ENCODE measurements at places on chromosomes 3 and 15. TPM values are rescaled to one million over a fixed set of nuclear protein-coding genes. Genes with fewer than 3 reads are reported as not detected.

DNA sequence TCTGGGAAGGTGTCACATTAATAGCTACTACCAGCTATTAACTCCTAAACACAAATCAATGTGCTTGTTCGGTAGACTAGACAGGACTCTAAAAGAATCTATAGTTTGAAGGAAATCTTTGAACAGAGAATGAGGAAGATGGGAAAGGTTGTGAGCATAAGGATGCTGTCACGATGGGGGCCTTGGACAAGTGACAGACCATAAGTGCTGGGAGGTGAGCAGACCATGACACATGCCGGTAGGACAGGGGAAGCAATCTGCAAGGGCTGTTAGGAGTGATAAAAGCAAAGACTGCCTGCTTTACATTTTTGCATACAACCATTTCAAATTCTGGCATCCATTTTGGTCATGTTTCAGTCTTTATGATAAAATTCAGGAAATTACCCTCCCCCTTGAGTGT lies 645.8 kb downstream of the ROBO2 start:
- H3K4me1 ChIP-seq, result peaks cover 4% of the 10 kb centered on the region
- DNase-seq, result no peak
- no peaks in the 10 kb centered on the region for H3K27me3 ChIP-seq
- no peak overlapping the region for H3K4me3 ChIP-seq
- peaks cover 5% of the 10 kb centered on the region for H3K36me3 ChIP-seq
- H3K27ac ChIP-seq, result no peak overlapping the region

DNA sequence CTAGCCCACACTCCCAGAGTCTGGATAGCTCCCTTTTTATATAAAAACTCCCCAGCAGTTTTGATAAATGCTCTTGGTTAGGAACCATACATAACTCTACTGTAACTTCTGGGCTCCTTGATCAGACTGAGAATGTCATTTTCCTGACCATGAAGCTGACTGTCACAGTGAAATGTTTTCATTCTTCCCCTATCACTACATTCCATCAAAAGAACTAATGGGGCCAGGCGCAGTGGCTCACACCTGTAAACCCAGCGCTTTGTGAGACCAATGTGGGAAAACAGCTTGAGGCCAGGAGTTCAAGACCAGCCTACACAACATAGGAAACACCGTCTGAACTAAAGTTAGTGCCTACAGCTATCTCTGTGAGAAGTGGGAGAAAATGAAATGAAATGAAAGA lies 72.8 kb upstream of the MYO5C start:
- H3K27me3 ChIP-seq, result no peaks in the 10 kb centered on the region
- H3K4me3 ChIP-seq, result no peak overlapping the region
- DNase-seq, result no peak
- no peak overlapping the region for H3K27ac ChIP-seq
- H3K4me1 ChIP-seq, result no peaks in the 10 kb centered on the region

DNA sequence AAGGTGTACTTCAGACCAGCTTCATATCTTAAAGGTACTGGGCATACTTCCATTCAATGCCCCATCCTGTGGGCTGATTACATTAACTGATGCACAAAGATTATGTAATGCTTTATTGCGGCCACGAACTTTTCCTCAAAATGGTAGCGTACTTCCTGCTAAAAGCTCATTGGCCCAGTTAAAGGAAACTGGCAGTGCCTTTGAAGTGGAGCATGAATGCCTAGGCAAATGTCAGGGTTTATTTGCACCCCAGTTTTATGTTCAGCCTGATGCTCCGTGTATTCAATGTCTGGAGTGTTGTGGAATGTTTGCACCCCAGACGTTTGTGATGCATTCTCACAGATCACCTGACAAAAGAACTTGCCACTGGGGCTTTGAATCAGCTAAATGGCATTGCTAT lies 3.4 kb downstream of the SKIL start:
- H3K27me3 ChIP-seq, result peaks cover 5% of the 10 kb centered on the region
- H3K4me1 ChIP-seq, result peaks cover 23% of the 10 kb centered on the region

DNA sequence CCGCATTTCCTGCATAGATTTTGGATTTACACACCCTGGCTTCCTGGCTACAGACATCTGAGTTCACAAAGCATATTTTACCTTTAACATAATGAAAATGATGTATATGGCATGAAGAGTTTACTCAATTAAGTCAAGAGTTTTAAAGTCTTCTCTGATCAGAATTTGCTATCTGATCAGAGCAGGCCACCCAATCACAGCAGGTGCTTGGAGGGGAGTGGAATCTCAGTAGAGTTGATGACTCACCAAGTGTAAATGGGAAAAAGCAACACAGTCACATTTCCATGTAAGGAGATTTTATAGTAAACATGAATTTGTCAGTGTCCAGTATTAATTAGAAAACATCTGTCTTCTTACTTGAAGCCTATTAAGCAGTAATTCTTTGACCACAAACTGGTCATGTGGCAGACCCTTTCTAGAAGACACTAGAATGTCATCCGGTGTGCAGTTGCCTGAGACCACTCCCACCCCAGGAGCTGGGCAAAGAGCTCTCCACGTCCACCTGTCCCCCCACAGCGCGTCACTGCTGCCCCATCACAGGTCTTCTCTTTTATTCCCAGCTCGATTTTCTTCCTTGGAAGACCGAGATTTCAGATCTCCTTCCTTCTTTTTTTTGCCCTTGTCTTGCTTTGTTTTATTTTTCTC lies 10.8 kb downstream of the MESD start:
- H3K27ac ChIP-seq, result no peak overlapping the region
- H3K36me3 ChIP-seq, result peaks cover 10% of the 10 kb centered on the region
- no peaks in the 10 kb centered on the region for H3K27me3 ChIP-seq
- no peak overlapping the region for H3K4me3 ChIP-seq
- no peak for DNase-seq

DNA sequence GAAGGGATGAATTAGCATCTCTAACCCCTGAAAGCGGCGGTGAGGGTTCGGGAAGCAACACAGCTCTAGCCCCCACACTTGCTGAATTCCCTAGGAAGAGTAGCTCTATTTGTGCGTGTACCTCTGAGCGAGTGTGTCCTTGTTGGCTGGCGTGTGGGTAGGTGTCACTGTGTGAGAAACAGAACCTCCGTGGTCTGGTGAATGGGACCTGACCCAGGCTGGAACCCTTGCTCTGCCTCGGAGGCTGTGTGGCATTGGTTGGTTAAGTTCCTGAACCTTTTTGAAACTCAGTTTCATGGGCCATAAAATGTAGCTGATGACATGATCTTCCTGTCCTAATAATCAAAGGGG lies 414 bp upstream of the TMEM115 start:
- H3K4me1 ChIP-seq, result peaks cover 42% of the 10 kb centered on the region
- no peaks in the 10 kb centered on the region for H3K36me3 ChIP-seq
- DNase-seq, result no peak
- peak overlapping the region; percentile 97 for H3K4me3 ChIP-seq
- peak overlapping the region; percentile 9 for H3K27ac ChIP-seq

DNA sequence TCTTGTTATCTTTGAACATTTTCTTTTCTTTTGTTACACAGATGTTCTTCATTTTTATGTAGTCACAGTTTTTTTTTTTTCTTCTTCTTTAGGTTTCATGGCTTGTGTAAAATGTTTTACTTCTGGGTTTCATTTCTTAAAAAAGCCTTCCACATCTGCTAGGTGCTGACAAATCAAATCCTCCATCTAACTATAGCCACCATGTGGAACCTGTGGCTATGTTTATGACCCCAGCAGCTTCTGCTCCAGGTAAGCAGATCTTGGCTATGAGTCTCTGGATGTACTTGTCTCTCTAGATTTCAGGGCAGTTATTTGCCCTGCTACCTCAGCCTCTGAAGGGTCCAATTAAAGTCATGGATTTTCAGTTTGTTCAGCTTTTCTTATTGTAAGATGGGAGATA lies 44.5 kb downstream of the OXSM start:
- peaks cover 13% of the 10 kb centered on the region for H3K4me1 ChIP-seq
- no peak overlapping the region for H3K4me3 ChIP-seq
- H3K36me3 ChIP-seq, result no peaks in the 10 kb centered on the region
- H3K27me3 ChIP-seq, result no peaks in the 10 kb centered on the region
- DNase-seq, result no peak

DNA sequence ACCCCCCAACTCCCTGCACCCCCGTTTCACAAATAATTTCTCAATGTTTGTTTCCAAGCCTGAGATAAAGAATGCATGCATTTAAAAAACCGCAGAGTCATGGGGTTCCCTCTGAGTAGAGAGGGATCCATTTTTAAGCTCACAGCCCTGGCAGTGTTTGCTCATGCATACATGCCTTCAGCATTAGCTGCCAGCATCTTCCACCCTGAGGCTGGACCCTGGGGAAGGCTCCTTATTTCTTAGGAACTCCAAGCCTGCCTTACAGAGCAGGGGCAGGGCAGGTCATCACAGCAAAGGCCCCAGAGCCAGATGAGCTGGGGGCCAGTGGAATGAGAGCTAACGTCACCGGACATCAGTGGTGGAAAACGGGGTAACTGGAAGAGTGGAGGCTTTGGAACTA lies 31.3 kb downstream of the TLE3 start:
- H3K4me1 ChIP-seq, result peaks cover 50% of the 10 kb centered on the region
- no peak overlapping the region for H3K27ac ChIP-seq
- no peak for DNase-seq
- peaks cover 27% of the 10 kb centered on the region for H3K36me3 ChIP-seq
- H3K4me3 ChIP-seq, result no peak overlapping the region

DNA sequence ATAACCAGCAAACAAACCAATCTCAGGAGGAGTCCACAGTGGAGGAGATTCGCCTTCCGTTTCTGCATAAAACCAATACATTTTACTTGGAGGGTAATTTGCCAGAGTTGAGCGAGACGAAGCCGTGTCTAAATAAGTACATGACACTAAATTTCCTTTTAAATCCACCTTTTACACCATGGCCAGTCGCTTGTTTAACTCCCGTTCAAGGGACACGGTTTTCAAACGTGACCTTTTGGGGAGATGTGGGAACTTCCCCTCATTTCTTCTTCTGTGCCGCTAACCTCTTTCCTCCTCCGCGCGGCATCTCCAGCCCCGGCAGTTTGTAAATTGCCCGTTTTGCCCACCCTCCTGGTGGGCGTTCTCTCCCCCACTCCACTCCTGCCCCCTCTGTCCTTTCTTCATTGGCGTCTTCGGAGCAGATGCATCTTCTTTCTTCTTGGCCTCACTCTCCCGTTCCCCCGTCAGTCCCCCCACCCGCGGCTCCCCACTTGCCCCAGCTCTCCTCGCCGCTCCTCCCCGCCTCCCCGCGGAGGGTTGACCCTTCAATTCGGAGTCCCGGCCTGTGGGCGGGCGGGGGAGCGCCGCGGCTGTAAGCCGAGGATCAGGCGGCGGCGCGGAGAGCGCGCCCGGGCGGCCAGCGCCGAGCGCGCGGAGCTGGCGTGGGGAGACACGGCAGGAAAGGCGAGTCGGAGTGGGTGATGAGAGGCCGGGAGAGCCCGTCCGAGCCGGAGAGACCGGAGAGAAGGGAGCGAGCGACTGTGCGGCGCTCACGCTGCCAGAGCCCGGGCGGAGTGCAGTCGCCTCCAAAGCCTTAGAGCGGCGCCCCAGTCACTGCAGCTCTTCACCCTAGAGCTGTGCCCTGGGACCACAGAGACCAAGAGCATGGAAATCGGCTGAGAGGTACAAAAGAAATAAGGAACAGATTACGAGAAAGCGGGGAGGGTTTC lies at the start of gene NLGN1:
Gene NLGN1, plus strand, starts transcription at position 584 of the 950 bp plus-strand sequence.
- H3K4me3 ChIP-seq, result peak within 1 kb of the TSS; percentile 96
- H3K36me3 ChIP-seq, result no peaks in the 10 kb centered on the region
- DNase-seq, result peak; percentile 63
- H3K4me1 ChIP-seq, result peaks cover 55% of the 10 kb centered on the region
- peaks cover 9% of the 10 kb centered on the region for H3K27me3 ChIP-seq

- H3K36me3 ChIP-seq, result no peaks in the 10 kb centered on the region
- no peaks in the 10 kb centered on the region for H3K4me1 ChIP-seq
- H3K27ac ChIP-seq, result peak overlapping the region; percentile 20
- DNase-seq, result no peak
- no peak overlapping the region for H3K4me3 ChIP-seq
Measured at GRCh38 chr3:16316847-16317560, 52.0 kb downstream of the OXNAD1 start.

- H3K36me3 ChIP-seq, result peaks cover 3% of the 10 kb centered on the region
- no peaks in the 10 kb centered on the region for H3K27me3 ChIP-seq
- H3K4me1 ChIP-seq, result peaks cover 19% of the 10 kb centered on the region
- H3K4me3 ChIP-seq, result no peak overlapping the region
Measured at GRCh38 chr15:62647202-62647842, 395.2 kb upstream of the TPM1 start.

- H3K4me3 ChIP-seq, result no peak overlapping the region
- no peak for DNase-seq
- no peaks in the 10 kb centered on the region for H3K27me3 ChIP-seq
- H3K36me3 ChIP-seq, result no peaks in the 10 kb centered on the region
- H3K27ac ChIP-seq, result no peak overlapping the region
Measured at GRCh38 chr15:35540885-35541284, 5.1 kb downstream of the DPH6 start.

DNA sequence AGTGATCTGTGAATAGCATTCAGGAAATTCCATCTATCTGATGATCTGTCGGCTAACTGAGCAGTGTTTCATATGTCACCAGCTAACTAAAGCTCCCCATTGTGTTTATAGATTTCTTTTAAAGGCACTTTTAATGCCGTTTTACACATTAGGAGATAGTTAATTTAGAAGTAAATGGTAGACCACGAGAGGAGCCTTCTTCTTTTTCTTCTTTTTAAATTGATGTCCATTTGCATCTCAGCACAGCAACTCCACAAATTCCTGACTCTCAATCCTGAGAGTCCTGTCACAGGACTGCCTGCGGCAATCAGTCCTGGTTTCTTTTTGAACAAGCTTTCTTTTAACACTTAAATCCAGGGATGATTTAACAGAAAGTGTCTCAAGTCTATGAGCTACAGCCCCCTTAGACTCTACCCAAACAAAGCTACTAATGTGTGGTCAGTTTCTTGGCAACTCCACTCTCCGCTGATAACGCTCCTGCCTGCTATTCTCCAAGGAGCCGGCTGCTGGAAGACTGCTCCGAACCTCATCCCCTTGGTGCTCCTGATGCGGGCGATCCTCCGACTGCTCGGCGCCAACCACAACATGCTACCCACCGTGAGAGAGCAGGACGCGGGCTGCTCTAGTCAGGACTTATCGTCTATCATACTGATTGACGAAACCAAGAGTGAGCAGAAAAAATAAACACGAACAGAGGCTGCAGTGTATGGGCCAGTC lies 421.4 kb downstream of the MECOM start:
- peaks cover 3% of the 10 kb centered on the region for H3K27me3 ChIP-seq
- H3K36me3 ChIP-seq, result no peaks in the 10 kb centered on the region
- peak overlapping the region; percentile 71 for H3K4me3 ChIP-seq
- DNase-seq, result peak; percentile 30
- H3K27ac ChIP-seq, result peak overlapping the region; percentile 82

GRCh38 chr3:178139116-178139515 lies 397.1 kb upstream of the KCNMB2 start:
- peaks cover 10% of the 10 kb centered on the region for H3K4me1 ChIP-seq
- no peak overlapping the region for H3K27ac ChIP-seq
- no peaks in the 10 kb centered on the region for H3K27me3 ChIP-seq
- no peak for DNase-seq
- peaks cover 2% of the 10 kb centered on the region for H3K36me3 ChIP-seq

DNA sequence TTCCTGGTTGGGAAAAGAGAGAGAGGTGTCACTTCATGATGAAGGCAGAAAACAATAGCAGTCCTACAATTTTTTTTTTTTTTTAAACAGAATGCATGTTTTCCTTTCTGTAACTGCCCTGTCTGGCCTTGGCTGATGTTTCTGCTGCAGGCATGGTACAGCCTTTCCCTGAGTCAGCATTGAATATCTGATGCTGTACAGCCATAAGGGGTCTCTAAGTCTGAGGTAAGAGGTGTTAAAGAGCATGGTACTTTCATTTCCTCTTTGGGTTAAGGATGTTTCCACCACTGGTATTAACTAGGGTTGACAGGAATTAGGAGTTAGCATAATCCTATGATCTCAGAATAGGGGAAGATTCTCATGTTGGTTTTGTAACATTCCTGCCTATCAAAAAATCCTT lies 147.4 kb downstream of the CHST2 start:
- no peak for DNase-seq
- no peaks in the 10 kb centered on the region for H3K27me3 ChIP-seq
- H3K27ac ChIP-seq, result no peak overlapping the region
- H3K4me3 ChIP-seq, result no peak overlapping the region

Gene HIGD2B
- total RNA-seq, result not detected

Gene ECE2
- total RNA-seq, result not detected
